NCI-H2107 (cell line): ENCODE measurements at places on chromosomes 5 and 9.

DNA sequence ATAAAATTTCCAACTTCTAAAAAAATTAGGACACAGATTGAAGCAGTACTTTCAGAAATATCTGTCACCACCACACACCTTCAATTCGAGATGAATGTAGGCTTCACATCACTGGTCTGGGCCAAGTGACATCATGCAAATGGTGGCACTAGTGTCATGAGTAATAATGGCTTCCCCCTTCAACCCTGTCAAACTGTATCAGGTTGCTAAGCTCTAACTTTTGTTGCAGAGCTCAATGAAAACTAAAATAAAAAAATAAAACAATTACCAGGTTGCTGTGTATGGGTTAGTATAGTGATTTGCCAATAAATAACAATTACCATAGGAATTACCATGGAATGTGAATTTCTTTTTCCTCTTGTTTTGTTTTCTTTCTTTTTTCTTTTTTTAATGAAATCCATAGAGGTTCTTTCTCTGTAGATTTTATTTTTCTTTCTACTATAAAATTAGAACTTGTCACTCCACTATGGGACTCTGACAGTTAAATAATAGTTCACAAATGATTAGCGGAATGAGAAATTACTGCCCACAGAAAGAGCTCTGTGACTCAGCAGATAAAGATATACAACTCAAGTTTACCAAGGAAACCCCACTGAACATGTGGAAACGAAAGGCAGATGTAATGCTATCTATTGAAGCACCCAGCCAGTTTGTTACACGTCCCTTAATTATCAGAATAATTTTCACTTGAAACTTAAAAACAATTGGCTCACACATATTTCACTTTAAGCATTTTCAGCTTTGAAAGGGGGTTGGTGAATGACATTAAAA lies 783.8 kb upstream of the WWC1 start:
- no peak for DNase-seq

DNA sequence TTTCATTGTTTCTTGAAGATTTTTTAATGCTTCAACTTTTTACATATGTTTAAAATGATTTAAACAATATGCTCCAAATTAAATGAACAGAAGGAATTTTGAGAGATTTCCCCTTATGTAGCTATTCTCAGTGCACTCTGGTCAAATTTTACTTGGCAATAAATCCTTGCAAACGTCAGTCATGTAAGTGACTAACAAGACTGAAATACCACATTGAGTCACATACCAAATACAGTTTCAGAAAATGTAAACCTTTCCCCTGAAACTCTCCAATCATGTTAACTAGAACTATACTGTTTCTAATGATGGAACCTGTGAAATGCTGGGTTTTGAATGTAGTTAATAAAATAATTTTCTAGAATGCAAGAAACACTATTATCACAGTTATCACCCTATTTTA lies 29.6 kb downstream of the SAR1B start:
- no peak for DNase-seq

DNA sequence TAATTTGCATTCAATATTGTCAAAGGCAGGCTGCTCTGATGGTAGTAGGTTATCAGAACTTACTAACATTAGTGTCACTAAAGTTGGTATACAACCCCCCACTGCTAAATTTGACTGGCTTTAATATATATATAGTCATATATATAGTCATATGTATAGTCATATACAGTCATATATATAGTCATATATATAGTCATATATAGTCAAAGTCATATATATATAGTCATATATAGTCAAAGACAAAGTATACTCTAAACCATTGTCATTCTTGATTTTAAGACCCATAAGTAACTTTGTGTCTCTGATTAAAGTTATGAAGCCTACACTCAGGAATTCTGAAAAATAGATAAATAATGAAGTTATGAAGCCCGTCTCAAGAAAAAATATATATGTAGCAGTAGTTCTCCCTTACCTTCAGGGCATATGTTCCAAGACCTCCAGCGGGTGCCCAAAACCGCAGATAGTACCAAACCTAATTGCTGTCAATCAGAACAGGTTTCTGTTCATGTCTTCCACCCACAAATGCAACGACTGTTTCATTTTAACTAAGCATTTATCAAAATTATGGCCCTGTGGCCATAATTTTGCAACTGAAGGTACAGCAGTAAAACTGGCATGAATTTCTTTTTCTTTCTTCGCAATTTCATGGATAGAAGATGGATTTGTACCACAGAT lies 40.1 kb downstream of the TRPM6 start:
- no peak for DNase-seq

DNA sequence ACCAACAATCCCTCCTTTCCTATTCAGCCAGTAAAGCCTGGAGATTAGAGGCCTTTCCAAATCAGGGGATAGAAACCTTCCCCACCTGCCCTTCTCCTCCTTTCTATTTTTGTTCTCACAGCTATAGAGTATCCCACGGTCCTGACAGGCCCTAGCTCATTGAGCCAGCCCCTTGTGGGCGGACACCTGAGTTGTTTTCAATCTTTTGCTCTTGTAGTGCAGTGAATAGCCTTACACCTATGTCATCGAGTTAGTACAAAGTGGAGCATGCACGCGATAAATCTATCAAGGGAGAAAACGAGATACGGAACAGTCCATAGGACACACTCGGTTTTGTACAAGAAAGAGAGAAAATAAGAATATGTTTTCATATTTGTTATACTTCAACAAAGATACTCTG lies 77.2 kb downstream of the TSPAN17 start:
- no peak for DNase-seq

DNA sequence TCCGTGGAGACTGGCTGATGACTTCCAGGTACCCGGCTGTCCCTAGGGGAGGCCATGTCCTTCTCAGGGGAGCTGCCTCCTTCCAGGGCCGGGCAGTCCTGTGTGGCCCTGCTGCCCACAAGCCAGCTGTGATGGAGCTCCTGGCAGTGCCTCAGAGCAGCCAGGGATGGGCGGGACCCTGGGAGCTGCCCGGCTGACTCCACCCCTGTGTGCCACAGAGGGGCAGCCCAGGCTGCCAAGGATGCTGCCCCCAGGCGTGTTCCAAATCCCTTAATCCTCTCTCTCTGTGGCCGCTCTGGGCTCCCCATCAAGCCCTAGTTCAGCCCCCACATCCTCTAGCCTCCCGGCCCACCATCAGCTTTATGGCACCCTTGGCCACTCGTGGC lies 7.0 kb upstream of the SCGB3A1 start:
- DNase-seq: no peak

GRCh38 chr9:91162311-91162710 lies 199.4 kb downstream of the AUH start:
- DNase-seq: no peak

GRCh38 chr5:178392386-178392785 lies 159.8 kb upstream of the PHYKPL start:
- no peak for DNase-seq

- DNase-seq: no peak
These were observed 97.4 kb downstream of the PBX3 start for GRCh38 chr9:125844611-125845010.

- peak; percentile 83 for DNase-seq
These were observed 14.4 kb downstream of the GDNF start for GRCh38 chr5:37825334-37825915.

GRCh38 chr5:176152191-176152929 lies 85.9 kb upstream of the SIMC1 start:
- no peak for DNase-seq

- peak; percentile 2 for DNase-seq
These were observed 92.6 kb upstream of the IRX4 start for GRCh38 chr5:1975406-1975715.

DNA sequence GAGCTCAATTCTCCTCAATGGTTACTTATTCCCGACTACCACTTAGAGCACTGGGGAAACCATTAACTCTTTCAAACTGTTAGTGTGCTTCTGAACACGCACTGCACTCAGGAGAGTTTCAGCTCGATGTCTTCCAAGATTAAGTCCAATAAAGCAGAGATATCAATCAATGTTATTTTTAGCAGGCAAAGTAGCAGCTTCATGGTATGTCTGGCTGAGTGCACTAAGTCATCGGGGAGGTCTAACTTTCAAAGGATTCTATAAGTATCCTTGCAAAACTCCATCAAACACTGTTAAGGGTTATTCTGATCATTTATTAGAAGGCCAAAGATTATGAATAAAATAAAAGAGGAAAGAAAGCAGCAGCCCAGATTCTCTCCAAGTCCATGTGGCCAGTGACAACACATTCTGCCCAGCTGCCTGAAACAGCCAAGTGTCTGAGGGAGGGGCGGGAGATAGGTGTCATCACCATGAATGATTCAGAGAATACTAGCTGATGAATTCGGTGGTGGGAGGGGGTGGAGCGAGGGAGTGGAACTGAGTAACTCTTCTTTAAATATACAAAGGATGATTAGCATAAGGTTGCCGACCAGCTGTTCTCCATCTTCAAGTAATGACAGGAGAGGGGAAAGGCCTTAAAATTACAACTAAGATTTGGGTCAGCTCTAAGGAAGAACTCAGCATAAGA lies 21.3 kb downstream of the NREP start:
- DNase-seq: no peak

GRCh38 chr9:87567001-87567400 lies 69.3 kb downstream of the DAPK1 start:
- DNase-seq: no peak

- DNase-seq: no peak
These were observed 55.2 kb downstream of the TRIP13 start for GRCh38 chr5:947626-948471.

DNA sequence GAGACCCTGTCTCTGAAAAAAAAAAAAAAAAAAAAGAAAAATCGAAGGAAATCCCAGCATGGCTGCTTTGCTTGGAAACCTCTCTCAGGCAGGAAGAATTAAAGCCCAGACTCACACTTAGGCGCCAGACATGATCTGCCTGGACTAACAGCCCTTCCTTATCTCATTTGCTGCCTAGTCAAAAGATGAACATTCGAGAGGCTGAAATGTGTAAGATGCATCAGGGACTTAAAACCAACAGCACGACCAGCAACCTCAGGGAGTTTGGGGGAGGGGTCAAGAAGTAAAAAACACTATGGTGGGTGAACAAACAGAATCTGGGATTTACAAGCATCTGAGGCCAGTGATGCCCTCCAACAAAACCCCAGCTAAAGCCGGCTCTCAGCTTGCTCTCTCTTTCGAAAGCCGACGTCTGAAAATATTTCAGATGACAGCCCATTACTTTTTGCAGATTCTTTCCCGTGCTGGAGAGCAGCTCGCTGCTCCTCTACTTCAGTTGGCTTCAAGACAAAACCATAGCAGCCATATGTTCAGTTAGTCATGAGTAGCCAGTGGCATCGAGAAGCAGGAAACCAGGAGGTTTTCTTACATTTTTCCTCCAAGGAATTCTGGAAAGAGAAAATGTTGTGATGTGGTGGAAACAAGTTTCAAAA lies 249.9 kb downstream of the MARCHF11 start:
- no peak for DNase-seq

DNA sequence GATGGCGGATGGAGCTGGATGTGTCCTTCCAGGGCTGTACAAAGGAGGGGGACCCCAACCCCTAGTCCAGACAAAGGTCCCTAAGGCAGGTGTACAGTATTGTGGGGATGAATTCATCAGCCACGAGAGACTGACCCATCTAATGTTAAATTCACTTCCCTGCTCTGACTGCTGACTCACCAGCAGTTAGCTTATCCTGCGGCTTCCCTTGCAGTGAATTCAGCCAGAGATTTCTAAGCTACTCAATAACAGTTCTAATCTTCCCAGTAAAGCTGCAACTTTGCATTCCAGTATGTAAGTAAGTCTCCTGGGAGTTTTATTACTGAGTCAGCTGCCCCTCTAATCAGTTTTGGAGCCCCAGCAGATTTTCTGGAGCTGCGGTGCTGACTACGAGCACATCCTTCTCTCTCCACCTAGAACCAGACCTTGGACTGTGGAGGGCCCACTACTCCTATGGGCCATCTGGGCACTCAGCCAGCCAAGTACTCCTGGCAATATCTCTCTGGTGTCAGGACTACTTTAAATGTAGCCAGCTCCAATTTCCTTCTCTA lies 16.1 kb downstream of the B4GALT1 start:
- DNase-seq: no peak

DNA sequence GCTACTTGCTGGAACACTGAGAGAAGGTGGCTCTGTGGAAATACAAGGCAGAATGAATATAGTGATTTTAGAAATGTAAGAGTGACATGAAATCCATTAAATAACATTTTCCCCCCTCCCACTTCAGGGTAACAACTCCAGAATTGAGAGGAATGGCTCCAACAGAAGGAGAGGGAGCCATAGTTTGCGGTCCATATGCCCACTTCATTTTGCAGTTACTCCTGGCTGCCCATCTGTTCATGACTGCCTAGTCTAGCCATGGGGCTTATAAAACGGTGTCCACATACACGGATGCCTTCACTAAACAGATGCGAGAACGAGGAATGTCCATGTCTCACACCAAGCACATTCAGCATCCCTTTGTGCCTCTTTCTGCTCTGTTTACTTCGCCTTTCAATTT lies 186.7 kb downstream of the TMEM38B start:
- DNase-seq: no peak

DNA sequence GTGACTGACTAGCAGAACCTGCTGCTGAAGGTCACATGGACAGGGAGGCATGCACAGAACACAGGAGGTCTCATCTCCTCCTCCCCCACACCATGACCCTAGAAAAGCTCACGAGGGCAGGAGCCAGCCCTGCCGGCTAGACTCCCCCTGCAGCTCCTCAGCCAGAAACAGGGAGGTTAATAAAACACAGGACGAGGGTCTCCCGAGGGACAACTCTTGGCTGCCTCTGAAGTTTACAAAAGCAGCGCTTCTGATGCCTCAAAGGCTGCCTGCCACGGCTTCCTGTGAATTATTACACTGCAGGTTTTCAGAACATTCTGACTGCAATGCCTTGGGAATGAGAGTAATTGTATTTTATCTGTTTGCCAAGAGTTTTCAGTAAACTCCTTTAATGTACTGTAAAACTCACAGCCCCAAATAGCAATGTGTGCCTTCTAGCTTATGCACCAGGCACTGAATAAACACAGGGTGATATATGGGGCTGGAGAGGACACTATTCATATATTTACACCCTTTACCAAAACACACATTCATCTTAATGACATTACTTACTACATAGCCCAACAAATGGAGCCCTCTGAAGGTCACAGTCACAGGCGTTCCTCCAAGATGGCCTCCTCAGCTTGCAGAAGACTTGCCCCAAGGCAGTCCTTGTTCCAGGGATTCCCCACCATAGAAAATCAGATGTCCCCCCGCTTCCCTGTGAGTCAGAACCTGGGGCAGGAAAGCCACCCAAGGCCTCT lies 83.7 kb downstream of the C5orf15 start:
- no peak for DNase-seq

- DNase-seq: no peak
These were observed 51.7 kb downstream of the LPAR1 start for GRCh38 chr9:110986529-110986928.

DNA sequence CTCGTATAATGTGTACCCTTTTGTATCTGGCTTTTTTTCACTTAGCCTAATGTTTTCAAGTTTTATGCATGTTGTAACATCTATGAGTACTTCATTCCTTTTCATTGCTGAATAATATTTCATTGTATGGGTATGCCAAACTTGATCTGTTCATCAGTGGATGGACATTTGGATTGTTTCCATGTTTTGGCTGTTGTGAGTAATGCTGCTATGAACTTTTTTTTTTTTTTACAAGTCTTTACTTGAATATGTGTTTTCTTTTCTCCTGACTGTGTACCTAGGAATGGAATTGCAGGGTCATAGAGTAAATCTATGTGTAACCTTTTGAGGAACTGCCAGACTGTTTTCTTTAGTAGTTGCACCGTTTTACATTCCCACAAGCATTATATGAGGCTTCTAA lies 52.4 kb downstream of the MTREX start:
- no peak for DNase-seq
